ENCODE measurements at places on chromosomes 5 and 9.

DNA sequence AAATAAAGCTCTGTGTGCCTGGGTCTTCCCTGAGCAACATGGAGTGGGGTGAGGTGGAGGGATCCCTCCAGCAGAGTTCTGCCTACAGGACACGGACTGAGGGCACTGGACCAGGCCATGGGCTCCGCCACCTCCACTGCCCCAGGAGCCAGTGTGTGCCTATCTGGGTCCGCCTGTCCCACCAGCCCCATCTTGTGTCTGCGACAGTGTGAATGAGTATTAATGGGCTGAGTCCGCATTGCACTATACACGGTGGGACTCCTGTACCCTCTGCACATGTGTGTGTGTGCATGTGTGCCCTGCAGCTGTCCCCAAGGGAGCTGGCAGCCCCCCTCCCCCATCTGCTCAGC, 11.4 kb downstream of the FGFR4 start:
- DNase-seq, result no peak

- DNase-seq, result no peak
Measured at GRCh38 chr9:36937346-36937745, 96.7 kb downstream of the PAX5 start.

GRCh38 chr9:87521834-87522233, 24.2 kb downstream of the DAPK1 start:
- DNase-seq, result no peak

- no peak for DNase-seq
Measured at GRCh38 chr9:91541734-91542133, 118.1 kb upstream of the NFIL3 start.

GRCh38 chr9:136160995-136161610, 42.4 kb upstream of the TMEM250 start:
- DNase-seq, result no peak

- no peak for DNase-seq
Measured at GRCh38 chr5:6742081-6742758, 29.0 kb downstream of the TENT4A start.

DNA sequence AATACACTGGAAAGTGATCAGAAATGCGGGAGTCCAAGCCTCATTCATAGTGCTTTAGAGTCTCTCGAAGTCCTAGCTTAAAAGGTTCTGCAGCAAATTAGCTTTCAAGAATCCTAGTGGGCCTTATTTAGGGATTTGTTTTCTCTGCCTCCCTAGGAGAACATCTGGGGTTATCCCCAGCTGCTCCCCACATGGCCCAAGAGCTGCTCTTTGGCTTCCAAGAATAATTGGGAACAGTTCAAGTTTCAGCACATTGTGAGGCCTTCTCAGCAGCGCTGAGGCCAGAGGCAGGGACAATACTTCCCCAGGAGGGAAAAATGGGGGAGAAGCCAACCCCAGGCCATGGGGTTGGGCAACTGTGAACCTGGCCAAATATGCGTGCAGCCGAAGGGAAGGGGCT, 108.7 kb downstream of the LIFR start:
- DNase-seq, result no peak

All from NCI-H2029 treated with DMSO at 0.1 percent for 48 hours (cell line).